HCT116 (cell line): ENCODE measurements at places on chromosomes 12 and 14. TPM values are rescaled to one million over a fixed set of nuclear protein-coding genes. Genes with fewer than 3 reads are reported as not detected.

DNA sequence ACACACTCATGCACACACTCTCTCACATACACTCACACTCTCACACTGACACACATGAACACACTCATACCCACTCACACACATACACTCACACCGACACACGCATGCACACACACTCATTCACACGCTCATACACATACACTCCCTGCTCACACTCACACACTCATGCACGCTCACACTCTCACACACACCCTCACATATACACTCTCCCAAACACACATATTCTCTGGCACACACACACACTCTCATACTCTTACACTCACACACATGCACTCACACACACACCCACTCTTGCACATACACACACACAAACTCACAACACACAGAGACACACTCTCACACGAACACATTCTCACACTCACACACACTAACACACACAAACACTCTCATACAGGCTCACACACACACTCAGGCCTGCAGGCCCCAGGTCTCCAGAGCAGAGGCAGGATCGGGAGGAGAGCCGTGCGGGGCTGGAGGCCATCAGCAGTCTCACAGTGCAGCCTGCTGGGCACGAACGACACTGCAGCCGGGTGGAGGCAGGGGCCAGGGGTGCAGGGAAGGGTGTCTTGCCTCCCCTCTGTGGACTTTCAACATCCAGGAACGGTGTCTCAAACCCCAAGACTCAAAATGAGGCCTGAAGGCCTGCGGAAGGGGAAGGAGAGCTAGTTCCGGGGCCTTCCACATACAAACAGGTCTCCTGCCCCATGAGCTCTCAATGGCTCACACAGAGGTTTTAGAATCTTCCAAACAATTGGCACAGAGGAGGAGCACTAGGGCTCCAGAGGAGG is 148.7 kb downstream of the ANO2 start:
- H3K27me3 ChIP-seq, result no peaks in the 10 kb centered on the region; the same call in 1 of the 2 replicates
- DNase-seq, result no peak
- no peaks in the 10 kb centered on the region for H3K36me3 ChIP-seq
- no peaks in the 10 kb centered on the region for H3K4me1 ChIP-seq
- H3K27ac ChIP-seq, result no peak overlapping the region

DNA sequence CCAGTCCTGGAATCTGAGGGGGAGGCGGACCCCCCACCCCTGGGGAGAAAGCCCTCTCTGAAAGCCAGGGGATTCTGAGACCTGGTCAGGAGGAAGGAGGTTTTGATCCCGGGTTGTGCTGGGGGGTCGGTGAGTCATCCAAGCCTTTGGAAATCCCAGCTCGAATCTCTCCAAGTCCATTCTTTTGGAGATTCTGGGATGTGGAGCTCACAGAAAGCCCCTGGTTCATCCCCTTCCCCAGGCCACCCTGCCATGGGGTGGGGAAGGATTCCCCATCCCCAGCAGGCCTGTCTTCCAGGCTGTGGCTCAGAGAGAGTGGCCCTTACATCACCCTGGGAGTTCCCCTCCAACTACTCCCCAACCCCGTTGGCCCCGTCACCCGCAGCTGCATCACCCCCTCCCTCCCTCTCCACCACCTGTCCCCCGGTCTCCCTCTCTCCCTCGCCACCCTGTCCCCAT is 14.3 kb downstream of the EXOC3L4 start:
- H3K36me3 ChIP-seq, result no peaks in the 10 kb centered on the region
- peaks cover 54% of the 10 kb centered on the region for H3K4me1 ChIP-seq
- DNase-seq, result no peak
- peak overlapping the region; percentile 20; the same call in 1 of the 2 replicates for H3K4me3 ChIP-seq
- H3K27me3 ChIP-seq, result no peaks in the 10 kb centered on the region
- peak overlapping the region; percentile 71 for H3K27ac ChIP-seq

Gene PRB2
- total RNA-seq, result not detected

Gene MUCL1
- total RNA-seq, result not detected

Gene POLR3B
- total RNA-seq, result 10.7 TPM
